ENCODE measurements at places on chromosomes 7 and 10.

DNA sequence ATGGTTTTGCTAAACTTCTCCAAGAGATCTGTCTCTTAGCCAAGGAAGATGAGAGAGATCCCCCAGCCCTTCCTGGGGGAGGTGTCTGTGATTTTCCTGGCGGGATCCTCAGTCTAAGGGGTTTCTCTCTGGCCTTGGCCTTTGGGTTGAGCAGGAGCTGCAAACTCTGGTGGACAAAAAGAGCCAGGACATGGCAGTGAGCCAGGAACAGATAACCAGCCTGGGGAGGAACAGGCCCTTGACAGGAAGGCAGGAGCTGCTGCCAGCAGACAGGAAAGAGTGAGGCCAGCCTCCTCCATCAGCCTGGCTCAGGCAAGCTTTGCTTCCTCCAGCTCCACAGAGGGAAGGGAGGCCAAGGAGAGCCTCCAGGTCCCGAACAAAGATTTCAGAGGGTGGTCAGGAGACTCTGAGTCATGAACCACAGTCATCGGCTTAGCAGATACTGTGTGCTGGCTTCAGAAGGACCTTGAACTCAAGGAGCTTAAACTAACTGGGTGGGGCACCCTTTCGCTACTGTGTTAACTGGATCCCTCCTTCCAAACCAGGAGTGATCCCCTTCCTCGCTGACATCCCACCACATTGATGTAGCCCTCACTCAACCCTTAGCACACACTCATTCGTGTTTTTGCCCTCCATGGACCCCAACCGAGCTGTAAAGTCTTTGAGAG is 34.7 kb downstream of the DDIT4 start:
- DNase-seq: peak; percentile 77

GRCh38 chr10:119505131-119505551 is 37.4 kb downstream of the RGS10 start:
- no peak for DNase-seq

DNA sequence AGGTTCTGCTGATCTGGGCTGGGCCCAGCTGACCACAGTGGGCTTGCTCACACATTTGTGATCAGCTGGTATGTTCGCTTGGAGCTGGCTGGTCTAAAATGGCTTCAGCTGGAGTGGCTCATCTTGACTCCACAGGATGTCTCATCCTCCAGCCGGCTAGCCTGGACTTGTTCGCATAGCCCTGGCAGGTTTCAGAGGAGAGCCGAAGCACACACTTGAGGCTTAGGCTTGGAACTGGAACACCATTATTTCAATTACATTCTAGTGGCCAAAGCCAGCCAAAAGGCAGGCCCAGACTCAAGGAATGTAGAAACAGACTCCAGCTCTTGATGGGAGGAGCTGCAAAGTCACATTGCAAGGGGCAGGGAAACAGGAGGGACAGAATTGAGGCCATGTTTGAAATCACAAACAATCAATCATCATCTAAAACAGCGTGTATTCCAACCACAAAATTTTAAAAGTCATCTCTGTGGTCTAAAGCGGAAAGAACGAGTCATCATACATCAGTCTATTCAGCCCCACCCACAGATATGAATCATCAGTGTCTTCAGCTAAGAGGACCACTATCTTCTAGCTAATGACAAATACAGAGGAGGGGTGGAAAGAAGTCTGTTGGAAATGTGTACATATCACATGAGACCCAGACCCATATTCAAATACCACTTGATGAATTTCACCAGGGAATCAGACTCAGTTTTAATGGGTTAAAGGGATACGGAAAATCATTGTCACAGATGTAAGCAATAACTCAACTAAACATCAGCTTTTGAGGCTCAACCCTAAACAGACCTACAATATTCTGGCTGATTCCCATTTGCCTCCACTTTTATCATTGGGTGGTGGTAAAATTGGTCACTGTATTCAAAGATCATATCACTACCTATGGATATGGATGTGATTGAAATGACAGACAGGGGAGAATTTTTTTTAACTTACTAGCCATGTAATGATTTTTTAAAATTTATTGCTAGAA is 139.0 kb upstream of the MKLN1 start:
- DNase-seq: no peak

GRCh38 chr7:93316730-93317129 is 84.6 kb downstream of the VPS50 start:
- DNase-seq: no peak

DNA sequence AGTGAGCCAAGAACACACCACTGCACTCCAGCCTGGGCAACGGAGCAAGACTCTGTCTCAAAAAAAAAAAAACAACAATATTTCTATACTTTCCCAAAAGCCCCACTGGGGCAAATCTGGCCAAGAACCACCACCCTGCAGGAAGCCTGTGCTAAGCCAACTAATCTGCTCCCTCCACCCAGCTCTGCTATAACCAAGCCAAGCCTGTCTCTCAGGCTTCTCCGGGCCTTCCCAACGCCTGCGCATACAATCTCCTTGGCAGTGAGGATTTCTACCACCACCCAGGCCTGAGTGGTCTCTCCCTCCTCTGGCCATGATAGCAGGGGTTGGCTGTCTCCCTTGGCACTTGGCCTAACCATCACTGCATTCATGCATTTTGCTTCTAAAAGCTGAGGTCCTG is 14.2 kb downstream of the DDX56 start:
- no peak for DNase-seq

DNA sequence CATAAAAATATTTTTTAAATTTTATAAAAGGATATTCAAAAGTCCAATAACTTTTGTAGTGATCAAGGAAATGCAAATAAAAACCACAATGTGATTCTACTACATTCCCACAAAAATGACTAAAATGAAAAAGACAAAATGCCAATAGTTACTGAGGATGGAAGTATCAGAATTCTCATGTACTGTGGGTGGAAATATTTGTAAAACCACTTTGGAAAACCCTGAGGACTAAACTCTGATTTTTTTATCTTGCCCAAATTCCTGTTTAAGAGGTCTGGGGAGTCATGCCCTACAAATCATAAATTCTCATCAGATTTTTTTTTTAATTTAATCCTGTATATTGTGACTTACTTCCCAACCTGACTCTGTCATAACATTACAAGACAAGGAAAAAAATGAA is 9.8 kb upstream of the SEMA3D start:
- DNase-seq: no peak

DNA sequence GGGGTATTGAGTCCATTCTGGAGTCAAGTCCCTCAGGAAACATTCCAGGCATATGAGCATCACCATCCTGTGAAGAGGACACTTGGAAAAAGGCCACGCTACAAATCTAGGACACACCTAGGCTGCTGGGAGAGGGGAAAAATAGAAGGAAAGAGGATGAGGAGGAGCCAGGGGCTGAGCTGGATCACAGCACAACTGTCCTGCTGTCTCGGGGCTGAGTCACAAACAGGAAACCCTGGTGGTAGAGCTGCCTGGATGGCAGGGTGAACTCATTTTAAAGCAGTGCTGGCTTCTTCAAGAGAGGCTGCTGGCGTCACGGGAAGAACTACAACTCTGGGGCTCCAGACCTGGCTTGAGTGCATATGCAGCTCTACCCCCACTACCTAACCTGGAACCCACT is 151.5 kb downstream of the RNF216 start:
- DNase-seq: no peak

GRCh38 chr10:132211246-132211645 is 24.5 kb downstream of the DPYSL4 start:
- no peak for DNase-seq

GRCh38 chr7:48154792-48155413 is 16.4 kb upstream of the ABCA13 start:
- peak; percentile 49 for DNase-seq

- no peak for DNase-seq
Observed at GRCh38 chr7:47520406-47520805, 61.5 kb downstream of the TNS3 start.

- DNase-seq: no peak
Observed at GRCh38 chr10:84333864-84334451, 5.6 kb downstream of the CCSER2 start.

GRCh38 chr10:23869996-23870395 is 338.9 kb upstream of the KIAA1217 start:
- no peak for DNase-seq

- no peak for DNase-seq
Observed at GRCh38 chr7:149004405-149005370, 23.6 kb downstream of the PDIA4 start.

GRCh38 chr7:128447941-128448564 is 7.6 kb upstream of the HILPDA start:
- no peak for DNase-seq

GRCh38 chr7:103951311-103951710 is 38.1 kb downstream of the RELN start:
- DNase-seq: no peak

GRCh38 chr7:45258533-45259226 is 101.1 kb downstream of the RAMP3 start:
- no peak for DNase-seq

GRCh38 chr10:121088524-121088923 is 237.4 kb downstream of the WDR11 start:
- DNase-seq: peak; percentile 46

- DNase-seq: no peak
Observed at GRCh38 chr10:60377042-60377352, 12.7 kb downstream of the ANK3 start.

GRCh38 chr7:137335814-137336213 is 7.7 kb downstream of the PTN start:
- no peak for DNase-seq

- DNase-seq: no peak
Observed at GRCh38 chr10:53664282-53665019, 891.9 kb upstream of the MBL2 start.

- DNase-seq: no peak
Observed at GRCh38 chr7:137667633-137668387, 179.0 kb downstream of the DGKI start.

- no peak for DNase-seq
Observed at GRCh38 chr10:117399341-117400196, 24.3 kb upstream of the PDZD8 start.

GRCh38 chr10:63491588-63492316 is 26.0 kb upstream of the JMJD1C start:
- DNase-seq: no peak

- DNase-seq: no peak
Observed at GRCh38 chr10:36880898-36881297, 244.5 kb upstream of the ANKRD30A start.

DNA sequence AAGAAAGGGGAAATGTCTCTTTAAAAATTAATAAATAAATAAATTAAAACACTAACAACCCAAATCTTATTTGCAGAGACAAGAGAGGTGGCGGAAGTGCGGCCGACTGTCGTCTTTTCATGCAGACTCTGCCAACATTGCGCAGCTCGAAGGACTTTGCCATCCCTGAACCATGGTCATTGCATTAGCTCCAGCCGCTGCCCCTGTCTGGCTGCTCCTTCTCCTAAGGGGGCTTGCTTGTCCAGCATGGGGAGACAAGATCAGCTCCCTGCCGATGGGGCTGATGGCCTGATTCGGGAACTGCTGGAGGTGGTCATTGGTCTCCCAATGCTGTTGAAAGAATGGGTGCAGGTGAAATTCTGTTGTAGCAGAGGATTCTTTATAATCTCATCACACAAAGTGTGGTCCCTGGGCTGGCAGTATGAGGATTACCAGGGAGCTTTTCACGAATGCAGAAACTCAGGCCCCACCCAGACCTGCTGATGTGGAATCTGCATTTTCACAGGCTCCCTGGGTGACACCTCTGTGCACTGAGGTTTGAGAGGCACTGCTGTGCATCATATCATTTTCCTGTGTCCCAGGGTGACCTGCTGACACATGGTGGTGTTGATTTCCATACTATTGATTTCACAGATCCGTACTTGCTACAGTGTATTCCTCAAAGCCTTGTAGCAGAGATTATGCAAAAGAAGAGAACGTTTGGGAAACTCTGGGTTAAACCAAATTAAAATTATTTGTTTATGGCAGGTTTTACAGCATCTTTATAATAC is 172.4 kb upstream of the ZMIZ1 start:
- DNase-seq: no peak

DNA sequence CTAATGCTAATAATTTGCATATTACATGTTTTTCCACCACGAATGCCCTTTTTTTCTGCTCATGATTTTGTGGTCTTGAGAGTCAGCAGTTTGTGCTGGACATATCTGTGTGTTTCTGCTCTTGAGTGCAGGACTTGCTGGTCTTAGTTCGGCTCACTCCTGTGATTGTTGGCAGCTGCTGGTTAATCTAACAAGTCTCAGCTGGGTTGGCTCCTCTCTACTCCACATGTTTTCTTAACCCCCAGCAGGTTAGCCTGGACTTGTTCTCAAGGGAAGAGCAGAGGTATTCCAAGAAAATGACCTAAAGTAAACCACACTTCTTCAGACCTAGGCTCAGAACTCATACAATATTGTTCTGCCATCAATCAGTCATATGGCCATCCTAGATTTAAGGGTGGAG is 1238.9 kb downstream of the XPNPEP1 start:
- no peak for DNase-seq

- no peak for DNase-seq
Observed at GRCh38 chr7:79520543-79520942, 67.1 kb upstream of the MAGI2 start.

DNA sequence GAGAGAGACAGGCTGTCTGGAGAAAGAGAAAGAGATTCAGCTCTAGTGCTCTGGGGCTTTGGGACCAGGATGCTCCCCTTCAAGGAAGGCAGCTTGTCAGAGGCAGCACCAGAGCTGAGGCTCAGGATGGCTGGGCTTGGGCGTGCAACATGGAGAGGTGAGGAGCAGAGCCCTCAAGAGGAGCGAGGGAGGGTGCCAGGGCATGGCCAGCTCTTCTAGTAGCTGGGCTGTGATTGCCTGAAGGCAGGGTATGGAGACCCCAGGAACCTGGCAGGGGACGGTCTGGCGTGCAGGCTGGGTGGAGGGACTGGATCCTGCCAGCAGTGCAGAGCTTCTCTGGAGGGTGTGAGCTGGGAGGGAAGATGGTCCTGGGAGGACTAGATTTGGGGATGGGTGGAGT is 40.2 kb downstream of the ANTXRL start:
- DNase-seq: no peak

GRCh38 chr10:4623200-4623599 is 202.8 kb upstream of the AKR1E2 start:
- no peak for DNase-seq

DNA sequence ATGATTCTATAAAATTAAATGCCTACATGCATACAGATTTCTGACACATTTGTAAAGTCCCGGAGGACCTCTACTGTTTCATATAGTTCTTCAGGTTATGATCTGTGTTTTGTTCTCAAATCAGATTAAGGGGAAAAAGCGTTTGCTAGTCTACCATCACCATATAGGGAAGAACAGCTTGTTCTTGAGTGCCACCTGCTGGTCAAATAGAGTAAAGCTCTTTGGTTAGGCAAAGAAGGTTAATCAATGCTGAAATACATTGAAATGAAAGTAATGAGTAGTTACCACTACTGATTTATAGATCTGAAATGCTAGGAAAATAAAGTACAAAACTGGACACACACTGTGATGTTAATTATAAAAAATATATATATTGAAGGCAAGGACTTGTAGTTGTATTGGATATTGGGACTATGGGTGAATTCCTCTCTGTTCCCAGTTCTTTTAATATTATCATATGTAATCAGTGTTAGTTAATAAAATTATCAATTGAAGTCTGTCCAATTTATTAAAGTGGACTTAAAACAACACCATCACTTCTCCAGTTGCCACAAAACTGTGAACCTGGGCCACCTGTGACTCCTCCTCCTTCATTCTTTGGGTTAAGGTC is 72.6 kb upstream of the PDLIM1 start:
- DNase-seq: peak; percentile 46

- peak; percentile 55 for DNase-seq
Observed at GRCh38 chr10:100743626-100744135, 1.7 kb upstream of the PAX2 start.

- no peak for DNase-seq
Observed at GRCh38 chr7:110084181-110084807, 1006.6 kb upstream of the LRRN3 start.

Data from BE2C (cell line).